ENCODE measurements at places on chromosomes 2 and 18.

GRCh38 chr2:62477573-62477972 is 28.4 kb downstream of the TMEM17 start:
- DNase-seq = no peak

GRCh38 chr2:156541706-156542105 is 105.5 kb downstream of the GPD2 start:
- DNase-seq = no peak

GRCh38 chr2:214995926-214996670 is 142.3 kb downstream of the ABCA12 start:
- no peak for DNase-seq

DNA sequence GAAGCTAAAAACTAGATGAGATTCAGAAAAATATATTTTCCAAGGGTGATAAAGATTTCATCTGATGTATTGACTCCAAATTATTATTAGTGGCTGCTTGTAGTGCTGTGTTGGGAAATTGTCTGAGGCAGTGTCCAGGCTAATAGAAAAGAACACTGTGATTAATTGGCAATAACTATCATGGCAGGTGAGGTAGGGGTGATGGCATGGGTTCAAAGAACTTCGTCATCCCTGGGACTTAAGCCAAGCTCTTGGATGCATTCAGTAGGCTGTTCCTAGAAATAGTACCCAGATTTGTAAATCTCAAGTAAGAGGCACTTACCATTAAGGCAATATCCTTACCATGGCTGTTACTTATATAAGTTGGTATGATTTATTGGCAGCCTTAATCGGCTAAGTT is 13.2 kb upstream of the RAPGEF4 start:
- DNase-seq = no peak

GRCh38 chr2:118386641-118387302 is 298.5 kb downstream of the INSIG2 start:
- no peak for DNase-seq

DNA sequence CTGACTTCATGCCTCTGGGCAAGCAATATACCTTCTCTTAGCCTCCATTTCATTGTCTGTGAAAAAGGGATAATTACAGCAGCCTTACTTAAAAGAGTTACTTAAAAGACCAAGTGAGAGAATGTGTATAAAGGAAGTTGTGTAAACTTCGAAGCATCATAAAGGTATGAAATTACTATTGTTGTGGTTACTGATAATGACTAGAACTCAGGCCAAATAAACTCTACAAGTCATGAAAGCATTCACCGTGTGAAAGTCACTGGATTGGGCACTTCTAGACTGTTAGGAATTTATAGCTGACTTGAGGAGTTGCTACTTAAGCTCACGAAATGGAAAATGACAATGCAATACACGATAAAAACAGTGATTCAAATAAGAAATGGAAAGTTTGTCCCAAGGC is 67.4 kb upstream of the HAAO start:
- DNase-seq = no peak

GRCh38 chr18:58538604-58539386 is 90.1 kb downstream of the ALPK2 start:
- no peak for DNase-seq

DNA sequence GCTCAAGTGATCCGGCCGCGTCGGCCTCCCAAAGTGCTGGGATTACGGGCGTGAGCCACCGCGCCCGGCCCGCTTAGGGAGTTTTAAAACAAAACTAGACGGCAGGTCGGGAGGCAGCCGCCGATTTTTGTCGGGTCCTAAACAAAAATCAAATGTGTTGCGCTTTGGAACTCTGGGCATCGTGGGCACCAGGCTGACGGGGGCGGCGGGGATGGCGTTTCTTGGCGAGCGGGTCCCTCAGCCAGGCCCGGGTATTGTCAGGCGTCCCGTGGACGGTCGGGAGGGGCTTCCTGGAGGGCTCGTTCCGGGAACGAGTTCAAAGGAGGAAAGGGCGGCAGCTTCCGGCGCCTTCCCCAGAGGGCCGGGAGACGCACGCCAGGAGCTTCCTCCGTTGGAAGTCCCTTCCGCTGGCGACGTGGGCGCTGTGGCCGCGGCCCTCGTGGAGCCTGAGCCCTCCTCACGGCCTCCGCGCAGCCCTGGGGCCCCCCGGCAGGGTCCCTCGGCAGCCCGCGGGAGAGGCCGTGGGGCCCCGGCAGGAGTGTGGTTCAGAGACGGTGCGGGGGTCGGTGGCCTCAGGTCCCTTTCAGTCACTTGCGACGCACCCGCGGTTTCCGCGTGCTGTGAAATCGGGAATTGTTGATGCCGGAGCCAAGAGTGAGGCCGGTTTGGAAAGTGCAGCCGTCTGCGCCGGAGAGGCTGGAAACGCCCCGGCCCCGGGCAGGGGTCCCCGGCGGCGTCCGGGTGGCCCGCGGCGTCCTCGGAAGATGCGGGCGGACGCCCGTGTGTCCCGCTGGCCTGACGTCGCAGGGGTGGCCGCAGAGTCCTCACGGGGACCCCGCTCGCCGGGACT is 59.3 kb downstream of the EMILIN2 start:
- peak; percentile 39 for DNase-seq

- no peak for DNase-seq
Measured at GRCh38 chr2:23541503-23542229, 156.7 kb downstream of the KLHL29 start.

GRCh38 chr18:78071166-78071710 is 821.6 kb downstream of the GALR1 start:
- no peak for DNase-seq

GRCh38 chr2:27993402-27993787 is 102.9 kb downstream of the BABAM2 start:
- DNase-seq = no peak

All from stimulated activated CD8-positive, alpha-beta memory T cell treated with anti-CD3 and anti-CD28 coated beads, Interleukin-7, amount 100 ng/mL, for 48 hours (primary cell).